ENCODE measurements at places on chromosomes 1 and 21.

DNA sequence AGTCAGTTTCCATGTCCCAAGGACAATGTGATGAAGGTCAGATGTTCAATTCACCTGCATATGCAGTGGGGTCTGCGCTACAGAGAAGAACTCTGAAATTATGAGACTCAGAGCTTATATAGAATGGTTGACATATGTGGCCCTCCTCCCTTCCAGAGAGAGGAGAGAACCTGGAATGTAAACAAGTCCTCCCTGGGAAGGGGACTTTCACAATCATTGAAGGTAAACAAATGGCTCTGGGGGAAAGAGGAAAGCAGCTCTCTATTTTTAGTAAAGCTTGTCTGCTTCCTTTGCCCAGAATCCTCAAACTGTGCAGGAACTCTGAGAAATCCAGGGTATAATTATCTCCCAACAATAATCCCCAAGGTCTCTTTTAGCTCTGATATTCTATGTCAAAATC is 9.8 kb downstream of the OVGP1 start:
- no peak for DNase-seq

GRCh38 chr1:245858722-245859492 is 648.2 kb downstream of the SMYD3 start:
- DNase-seq: no peak

DNA sequence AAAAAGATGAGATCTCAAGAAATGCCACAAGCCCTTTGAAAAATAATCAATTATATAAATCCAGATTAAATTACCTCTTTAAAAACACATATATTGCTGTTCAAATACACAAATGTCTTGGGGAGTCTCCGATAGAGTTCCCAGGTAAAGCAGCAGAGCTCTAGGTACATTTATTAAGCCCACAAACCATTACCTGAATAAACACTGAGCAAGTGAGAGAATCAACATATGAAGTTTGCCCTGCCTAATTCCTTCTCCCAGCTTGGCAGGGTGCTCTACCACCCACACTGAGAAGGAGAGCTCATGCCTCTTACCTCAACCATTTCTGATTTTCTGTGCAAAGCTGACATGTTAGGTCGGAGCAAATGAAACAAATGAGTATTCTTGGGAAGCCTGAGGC is 402.4 kb downstream of the KCNH1 start:
- no peak for DNase-seq

DNA sequence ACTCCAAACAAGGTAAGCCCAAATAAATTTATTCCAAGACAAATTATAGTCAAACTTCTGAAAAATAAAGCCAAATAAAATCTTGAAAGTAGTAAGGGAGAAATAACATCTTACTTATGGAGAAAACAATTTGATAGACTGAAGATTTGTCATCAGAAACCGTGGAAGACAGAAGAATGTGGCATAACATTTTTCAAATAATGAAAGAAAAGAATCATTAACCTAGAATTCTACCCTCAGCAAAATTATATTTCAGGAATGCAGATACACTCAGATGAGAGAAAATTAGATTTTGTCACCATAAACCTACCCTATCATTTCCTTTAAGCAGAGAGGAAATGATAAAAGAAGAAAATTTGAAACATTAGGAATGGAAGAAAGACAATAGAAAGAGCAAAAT is 27.3 kb upstream of the PADI1 start:
- no peak for DNase-seq

GRCh38 chr1:177645491-177646190 is 324.2 kb downstream of the SEC16B start:
- DNase-seq: no peak

DNA sequence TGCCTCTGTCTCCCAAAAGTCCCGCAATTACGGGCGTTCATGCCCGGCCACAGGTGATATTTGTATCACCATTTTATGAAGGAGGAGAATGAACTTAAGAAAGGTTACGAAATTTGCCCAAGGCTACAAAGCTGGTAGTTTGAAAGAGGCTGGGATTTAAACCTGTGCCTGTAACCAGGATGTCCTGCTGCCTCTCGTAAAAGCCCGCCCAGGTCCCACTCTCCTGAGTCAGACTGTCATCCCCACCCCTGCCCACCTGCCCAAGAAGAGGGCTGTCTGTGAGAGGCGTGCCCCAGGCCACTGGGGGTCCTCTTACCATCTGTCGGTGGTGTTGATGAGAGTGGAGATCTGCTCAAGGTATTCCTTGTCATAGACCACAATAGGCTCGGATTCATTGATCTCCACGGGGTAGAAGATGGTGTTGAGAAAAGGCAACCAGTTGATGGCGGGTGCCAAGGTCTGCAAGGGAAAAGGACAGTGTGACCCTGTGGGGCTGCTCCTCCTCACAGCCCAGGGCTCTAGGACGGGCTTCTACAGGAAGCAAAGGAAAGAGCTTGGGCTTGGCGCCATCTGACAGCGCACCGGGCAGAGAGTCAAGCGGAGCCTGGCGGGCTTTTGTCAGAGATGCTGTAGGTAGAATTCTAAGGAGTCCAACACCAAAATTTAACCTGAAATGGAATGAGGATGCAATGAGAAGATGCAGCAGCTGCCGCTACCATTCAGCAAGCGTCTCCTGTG is 43.2 kb downstream of the ECE1 start:
- DNase-seq: no peak

- DNase-seq: no peak
These were observed 23.6 kb upstream of the LY9 start for GRCh38 chr1:160772331-160772730.
